Endothelial cell of umbilical vein (primary cell): ENCODE measurements at places on chromosomes 12 and 14.

GRCh38 chr12:42541965-42542364 lies 47.6 kb downstream of the PRICKLE1 start:
- DNase-seq = no peak

DNA sequence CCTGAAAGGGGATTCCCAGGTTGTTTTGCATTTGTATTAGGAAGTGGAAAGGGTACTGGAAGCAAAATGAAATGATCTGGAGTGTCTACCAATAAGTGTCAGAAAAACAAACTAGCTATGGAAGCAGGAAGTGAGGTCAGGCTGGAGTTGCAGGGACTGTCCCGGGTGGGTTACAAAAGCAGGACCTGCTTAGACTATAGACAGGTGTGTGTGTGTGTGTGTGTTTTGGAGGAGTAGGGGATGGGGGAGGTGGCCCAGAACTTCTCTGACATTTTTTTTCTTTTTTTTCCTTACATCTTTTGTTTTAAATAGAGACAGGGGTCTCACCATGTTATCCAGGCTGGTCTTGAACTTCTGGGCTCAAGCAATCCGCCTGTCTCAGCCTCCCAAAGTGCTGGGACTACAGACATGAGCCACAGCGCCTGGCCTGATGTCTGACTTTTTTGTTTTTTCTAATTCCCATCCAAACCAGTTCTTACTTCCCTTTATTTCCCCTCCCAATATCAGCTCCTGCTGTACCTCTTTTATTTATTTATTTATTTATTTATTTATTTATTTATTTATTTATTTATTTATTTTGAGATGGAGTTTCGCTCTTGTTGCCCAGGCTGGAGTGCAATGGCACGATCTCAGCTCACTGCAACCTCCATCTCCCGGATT lies 512 bp upstream of the RND1 start:
- DNase-seq = no peak

GRCh38 chr12:7042842-7043241 lies 17.7 kb upstream of the C1S start:
- peak; percentile 43 for DNase-seq

GRCh38 chr14:83520837-83521236 lies 1987.2 kb upstream of the SEL1L start:
- DNase-seq = no peak

GRCh38 chr14:72463291-72463866 lies 430.5 kb downstream of the DPF3 start:
- no peak for DNase-seq

- DNase-seq = no peak
These were observed 817 bp upstream of the MDM1 start for GRCh38 chr12:68332728-68333630.

DNA sequence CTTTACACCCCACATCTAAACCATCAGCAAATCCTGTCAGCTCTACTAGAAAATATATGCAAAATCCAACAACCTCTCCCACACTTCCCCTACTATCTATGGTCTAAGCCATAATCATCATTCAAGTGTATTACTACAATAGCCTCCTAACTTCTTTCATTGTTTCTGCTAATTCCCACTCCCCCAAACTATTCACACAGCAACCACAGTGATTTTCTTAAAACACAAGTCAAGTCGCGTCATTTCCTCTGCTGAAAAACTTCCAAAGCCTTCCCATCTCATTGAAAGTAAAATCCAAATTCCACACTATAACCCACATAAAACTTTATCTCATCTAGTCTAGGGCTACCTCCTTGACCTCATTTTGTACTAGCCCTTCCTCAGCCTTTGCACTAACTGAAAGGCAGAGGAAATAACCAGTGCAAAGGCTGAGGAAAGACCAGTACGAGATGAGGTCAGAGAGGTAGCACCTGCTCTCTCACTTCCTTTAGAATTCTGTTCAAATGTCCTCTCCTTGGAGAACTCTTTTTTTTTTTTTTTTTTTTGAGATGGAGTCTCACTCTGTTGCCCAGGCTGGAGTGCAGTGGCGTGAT lies 65.5 kb upstream of the MDM1 start:
- DNase-seq = peak; percentile 4

GRCh38 chr12:52416795-52417194 lies 10.7 kb upstream of the KRT82 start:
- DNase-seq = no peak

GRCh38 chr14:82911930-82912329 lies 1378.3 kb upstream of the SEL1L start:
- no peak for DNase-seq

GRCh38 chr14:104296388-104297312 lies 158.3 kb downstream of the KIF26A start:
- peak; percentile 77 for DNase-seq

DNA sequence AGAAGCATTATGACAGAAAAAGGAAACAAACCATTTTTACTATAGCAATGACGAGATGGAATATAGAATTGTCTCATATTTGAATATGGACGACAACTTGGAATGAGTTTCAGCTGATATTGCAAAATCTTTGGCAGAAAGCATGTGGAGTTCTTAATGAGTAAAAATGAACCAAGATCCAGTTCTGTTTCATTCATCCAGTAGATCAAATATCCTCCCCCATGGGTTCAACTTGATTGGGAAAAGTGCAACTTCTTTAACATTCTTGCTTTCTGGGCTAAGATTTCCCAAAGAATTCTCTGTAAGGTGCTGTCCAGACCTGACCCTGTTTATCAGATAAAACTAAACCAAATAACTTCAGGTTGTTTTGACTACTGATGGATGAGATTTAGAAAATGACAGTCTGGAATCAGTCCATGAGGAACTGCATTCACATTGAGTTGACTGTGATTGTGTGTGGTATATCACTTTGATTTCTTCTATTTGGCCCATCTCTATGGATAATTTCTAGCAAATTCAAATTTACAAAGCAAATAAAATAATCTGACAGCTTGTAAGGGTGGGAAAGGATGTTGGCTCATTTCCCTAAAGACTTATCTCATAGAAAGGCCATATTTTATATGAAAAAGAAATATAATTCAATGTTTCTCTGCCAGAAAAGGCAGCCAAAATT lies 267.4 kb downstream of the ADAMTS20 start:
- DNase-seq = peak; percentile 55

- DNase-seq = peak; percentile 46
These were observed at the start of gene SSPN for GRCh38 chr12:26195250-26195640. SSPN (plus strand) TSS chr12:26195573; CDS start chr12:26195673, 100 bp downstream.

DNA sequence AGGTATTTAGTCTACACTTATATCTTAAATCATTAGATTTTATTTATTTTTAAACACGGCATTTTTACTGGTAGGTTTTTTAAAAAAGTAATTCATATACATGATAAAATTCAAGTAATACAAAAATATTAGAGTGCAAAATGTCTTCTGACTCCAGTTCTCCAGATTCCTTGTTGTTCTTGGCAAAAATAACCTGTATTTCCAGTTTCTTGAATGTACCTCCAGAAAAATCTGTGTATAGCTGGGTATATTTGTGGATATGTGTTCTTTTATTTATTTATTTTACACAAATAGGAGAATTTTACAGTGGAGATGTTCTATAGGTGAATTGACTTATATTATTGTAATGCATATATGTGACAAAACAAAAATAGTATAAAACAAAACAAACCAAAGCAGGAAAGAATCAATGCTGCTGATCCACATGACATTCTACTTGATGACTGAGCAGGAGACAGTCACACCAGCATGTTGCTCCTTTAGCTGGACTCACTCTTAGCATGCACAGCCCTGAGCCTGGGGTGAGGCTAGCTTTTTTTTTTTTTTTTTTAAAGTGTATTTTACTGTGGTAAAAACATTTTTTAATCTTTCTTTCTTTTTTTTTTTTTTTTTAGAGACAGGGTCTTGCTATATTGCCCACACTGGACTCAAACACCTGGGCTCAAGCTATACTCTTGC lies 42.2 kb upstream of the SLC38A2 start:
- peak; percentile 40 for DNase-seq

GRCh38 chr14:35287431-35288013 lies 4.7 kb upstream of the PSMA6 start:
- DNase-seq = peak; percentile 49

- no peak for DNase-seq
These were observed 949 bp downstream of the PLBD2 start for GRCh38 chr12:113359133-113359938.

GRCh38 chr12:54917001-54917488 lies 62.7 kb downstream of the MUCL1 start:
- no peak for DNase-seq

DNA sequence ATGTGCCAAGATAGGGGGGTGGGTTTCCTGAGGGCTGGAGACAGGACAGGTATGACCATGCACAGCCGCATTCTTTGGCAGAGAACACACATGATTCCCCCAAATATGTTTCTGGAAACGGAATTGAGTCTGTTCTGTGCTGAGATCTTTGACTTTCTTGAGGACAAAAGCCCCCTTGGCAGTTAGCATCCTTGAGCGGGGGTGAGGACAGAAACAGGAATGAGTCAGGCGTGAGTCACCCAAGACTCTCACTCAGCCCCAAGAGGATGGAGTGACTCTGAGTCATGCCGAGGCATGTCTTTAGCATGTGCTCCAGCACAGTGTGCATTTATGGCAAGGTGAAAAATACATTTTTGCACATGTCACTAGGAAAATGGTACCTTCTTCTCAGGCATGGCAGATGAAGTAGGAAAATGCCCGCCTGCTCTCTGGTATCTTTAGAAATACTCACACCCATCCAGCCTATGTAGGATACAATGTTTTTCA lies 52.1 kb downstream of the DAD1 start:
- DNase-seq = peak; percentile 98

DNA sequence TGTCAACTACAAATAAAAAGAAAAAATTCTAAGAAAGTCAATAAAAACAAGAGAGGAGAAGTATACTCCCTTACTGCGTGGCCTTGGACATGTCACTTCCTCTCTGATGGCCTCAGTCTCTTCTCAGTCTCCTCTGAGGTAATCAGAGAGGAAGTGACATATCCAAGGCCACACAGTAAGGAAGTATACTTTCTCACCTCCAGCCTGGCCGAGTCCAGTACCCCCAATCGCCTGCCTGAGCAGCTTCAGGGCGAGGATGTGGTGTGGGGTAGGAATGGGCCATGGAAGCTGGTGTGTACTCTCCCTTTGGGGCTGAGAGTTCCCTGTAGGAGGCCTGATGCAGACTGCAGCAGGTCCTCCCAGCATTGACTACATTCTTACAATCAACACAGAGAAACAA lies 15.8 kb downstream of the VDR start:
- no peak for DNase-seq

DNA sequence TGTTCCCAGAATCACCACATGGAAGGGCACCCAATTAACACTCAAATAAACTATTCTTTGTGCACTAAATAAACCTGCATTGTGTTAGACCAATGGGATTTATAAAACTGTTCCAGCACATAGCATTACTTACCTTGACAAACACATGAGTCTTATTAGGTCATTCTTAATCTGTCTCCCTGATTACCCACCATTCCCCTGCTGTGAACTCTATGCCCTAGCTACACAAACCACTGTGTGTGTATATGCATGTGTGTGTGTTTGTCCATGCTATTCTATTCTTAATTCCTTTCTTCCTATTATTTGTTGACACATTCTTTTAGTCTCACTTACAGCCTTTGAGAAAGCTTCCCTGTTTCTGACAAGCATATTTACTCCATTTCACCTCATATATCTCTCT lies 303.6 kb upstream of the GARIN6 start:
- no peak for DNase-seq

- DNase-seq = no peak
These were observed 160.2 kb downstream of the PPM1H start for GRCh38 chr12:62774794-62775193.

GRCh38 chr12:59808317-59808910 lies 212.6 kb downstream of the SLC16A7 start:
- DNase-seq = peak; percentile 54

DNA sequence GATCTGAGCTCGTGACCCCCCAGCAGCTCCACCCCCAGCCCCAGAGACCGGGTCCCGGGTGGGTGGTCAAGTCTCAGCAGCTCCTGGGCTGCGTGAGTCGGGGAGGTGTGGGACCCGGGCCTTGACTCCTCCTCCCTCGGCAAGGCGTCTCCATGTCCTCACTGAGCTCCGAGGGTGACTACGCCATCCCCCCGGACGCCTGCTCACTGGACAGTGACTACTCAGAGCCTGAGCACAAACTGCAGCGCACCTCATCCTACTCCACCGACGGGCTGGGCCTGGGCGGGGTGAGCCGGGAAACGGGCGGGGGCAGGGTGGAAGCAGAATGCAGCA lies 28.1 kb downstream of the PIGH start:
- DNase-seq = no peak

GRCh38 chr14:77622366-77622961 lies 6.0 kb upstream of the SPTLC2 start:
- no peak for DNase-seq

- peak; percentile 64 for DNase-seq
These were observed 100.9 kb downstream of the NCOR2 start for GRCh38 chr12:124466216-124467128.

GRCh38 chr12:131264635-131265034 lies 310.9 kb downstream of the ADGRD1 start:
- no peak for DNase-seq

- no peak for DNase-seq
These were observed 61.8 kb upstream of the CATSPERB start for GRCh38 chr14:91793704-91794103.

DNA sequence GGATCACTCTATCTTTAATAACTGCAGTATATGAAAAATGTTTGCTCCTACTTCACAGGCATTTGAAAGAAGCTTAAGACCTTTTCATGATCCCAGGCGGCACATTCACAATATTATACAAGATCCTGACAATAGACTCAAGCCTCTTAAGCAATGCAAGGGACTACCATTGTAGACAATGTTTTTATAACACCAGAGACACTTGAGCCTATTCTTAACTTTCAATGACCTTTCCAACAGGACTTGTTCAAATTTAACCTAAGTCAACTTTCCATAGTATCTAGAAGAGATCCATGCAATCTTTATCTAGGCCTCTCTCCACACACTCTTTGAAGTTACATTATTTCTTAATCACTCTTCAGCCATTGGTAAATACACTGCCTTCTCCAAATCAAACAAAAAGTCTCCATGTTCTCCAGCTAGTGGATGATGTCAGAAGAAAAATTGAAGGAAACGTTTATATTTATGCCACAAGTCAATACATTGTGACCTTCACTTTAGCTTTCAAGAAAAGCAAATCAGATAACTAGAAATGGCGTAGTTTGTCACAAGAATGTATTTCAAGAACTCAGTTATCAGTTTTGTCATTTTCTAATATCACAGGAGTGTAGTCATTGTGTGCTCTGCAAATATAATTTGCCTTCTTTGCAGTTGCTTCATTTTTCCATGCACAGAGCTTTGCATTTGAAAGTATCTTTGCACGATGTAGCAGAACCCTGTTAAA lies 41.2 kb downstream of the PHLDA1 start:
- no peak for DNase-seq

DNA sequence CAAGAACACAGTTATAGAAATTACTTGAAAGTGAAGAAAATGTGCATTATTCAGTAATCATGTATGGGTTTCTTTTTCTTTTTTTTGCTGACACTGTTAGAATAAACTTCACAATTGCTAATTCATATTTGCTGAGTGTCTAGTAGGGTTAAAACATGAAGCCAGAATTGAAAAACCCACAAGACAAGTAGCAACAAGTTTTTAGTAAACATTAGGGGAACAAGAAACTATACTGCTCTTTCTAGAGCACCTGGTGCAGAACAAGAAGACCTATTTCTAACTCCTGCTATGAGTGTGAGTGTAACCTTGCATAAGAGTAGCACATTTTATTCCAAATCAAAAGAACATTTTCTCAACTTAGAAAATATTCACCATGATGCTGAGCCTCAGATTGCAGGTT lies 83.2 kb downstream of the ITPR2 start:
- DNase-seq = no peak
